SK-N-SH (cell line): ENCODE measurements at places on chromosomes 4 and X. TPM values are rescaled to one million over a fixed set of nuclear protein-coding genes. Genes with fewer than 3 reads are reported as not detected.

GRCh38 chrX:19627533-19627932 lies 112.2 kb upstream of the MAP3K15 start:
- DNase-seq: no peak

DNA sequence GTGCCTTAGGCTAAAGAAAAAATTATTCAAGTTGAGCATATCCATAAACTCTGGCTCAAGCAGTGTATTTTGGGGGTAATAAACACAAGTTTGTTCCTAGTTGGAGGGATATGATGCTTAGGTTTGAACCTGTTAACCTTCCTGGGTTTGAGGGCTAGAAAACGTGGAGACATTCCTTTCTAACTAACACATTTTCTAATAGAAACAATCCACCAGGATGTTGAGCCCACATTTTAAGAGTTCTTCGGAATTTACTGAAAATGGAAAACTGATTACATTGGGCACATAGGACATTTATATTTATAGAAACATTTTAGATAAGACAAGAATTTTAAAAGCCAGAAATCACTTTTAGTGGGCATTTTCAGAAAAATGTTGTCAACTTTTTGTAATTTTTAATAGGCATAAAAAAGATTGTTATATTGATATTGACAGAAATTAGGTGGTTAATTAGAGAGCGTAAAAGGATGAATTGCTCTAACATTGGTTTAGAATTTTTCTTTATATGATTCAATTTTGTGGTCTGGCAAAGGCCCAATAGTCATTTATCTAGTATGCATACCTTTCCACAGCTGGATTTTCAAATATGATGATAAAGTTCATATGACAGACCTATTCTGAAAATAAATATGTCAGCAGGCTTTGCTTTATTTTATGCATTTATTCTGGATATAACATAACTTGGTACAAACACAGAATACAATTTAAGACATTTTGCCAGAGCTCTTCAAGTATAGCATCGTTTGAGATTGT lies 49.2 kb downstream of the CEP44 start:
- no peak for DNase-seq

GRCh38 chr4:47933840-47934239 lies 19.5 kb upstream of the NFXL1 start:
- DNase-seq: peak; percentile 36

Gene PSAPL1
- polyA plus RNA-seq: 0.02 and 0.03 TPM in 2 replicates
